ENCODE measurements at places on chromosomes 7 and 10. TPM values are rescaled to one million over a fixed set of nuclear protein-coding genes. Genes with fewer than 3 reads are reported as not detected.

The EMX2 gene
- 0.09 TPM for total RNA-seq

The EGR2 gene
- 6.6 TPM for total RNA-seq

The LIPF gene
- 0.14 TPM for total RNA-seq

The C10orf62 gene
- total RNA-seq: not detected

The SUMF2 gene
- 91.7 TPM for total RNA-seq

The CYP26C1 gene
- 0.28 TPM for total RNA-seq

The POU6F2 gene
- total RNA-seq: 0.05 TPM

The TMEM26 gene
- total RNA-seq: 3.4 TPM

The GNG11 gene
- total RNA-seq: 32.2 TPM

The PRPS1L1 gene
- total RNA-seq: not detected

The CCDC146 gene
- 8.7 TPM for total RNA-seq

The SLC4A2 gene
- 22.9 TPM for total RNA-seq

The GJD4 gene
- 0.09 TPM for total RNA-seq

The ADIRF gene
- total RNA-seq: 23.8 TPM

The PTCD1 gene
- 2.8 TPM for total RNA-seq

The HOXA4 gene
- 0.42 TPM for total RNA-seq

The NKX1-2 gene
- total RNA-seq: 0.05 TPM

The MOGAT3 gene
- total RNA-seq: not detected

The LRRTM3 gene
- 0.05 TPM for total RNA-seq

- no peak for DNase-seq
Measured at GRCh38 chr10:96371356-96371755, 12.6 kb upstream of the OPALIN start.

DNA sequence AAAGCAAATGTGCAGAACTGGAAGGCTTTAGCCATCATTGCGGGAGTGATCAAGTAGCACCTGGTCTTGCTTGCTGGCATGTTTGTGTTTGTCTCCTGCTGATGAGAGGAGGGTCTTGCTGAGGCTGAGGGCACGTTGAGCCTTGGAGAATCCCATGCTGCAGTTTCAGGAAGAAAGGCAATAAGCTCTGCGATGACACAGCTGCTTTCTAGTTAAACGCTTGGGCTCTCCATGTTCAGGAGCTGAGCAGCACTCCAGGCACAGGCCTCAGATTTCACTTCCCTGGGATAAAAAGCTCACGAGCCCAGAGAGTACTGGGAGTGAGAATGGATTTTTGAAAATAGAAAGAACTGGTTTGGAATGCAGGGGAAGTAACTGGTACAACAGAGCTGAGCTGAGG is 100.8 kb downstream of the LRRC18 start:
- DNase-seq: no peak

DNA sequence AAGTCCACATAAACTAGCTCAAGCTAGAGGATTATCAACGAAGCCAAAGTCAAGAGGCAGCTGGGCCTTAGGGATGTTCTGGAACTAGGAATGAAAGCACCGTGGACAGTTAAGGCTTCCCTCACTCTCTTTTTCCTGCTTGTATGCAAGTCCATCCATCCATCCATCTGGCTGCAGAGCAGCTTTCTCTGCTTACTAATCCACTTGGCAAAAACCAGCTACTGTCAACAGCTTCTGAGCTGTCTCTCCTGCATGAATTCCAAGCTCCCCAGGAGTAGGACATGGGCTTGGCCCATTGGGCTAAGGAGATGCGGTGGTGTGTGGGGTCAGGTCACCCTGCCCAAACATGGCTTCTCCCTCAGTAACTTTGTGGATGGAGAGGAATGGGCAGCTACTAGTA is 66.2 kb downstream of the NAMPT start:
- DNase-seq: no peak

DNA sequence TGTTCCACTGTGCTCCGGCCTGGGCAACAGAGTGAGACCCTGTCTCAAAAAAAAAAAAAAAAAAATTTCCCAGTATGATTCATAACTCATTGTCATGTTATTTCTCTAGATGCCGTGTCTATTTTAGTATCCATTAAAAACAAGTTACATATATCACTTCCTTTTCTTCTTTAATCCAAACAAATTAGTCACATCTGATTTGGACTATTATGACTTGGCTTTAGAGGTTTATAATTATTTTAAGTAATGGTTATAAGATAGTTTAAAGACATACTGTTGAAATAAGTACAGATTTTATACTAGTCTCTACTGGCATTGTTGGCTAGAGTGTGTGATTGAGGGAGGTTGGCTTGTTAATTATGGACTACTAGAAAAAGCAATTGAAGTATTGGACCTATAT is 53.3 kb downstream of the ZMYND11 start:
- no peak for DNase-seq

GRCh38 chr7:92158660-92159575 is 20.0 kb downstream of the LRRD1 start:
- no peak for DNase-seq

GRCh38 chr7:5339955-5340354 is 57.2 kb downstream of the SLC29A4 start:
- no peak for DNase-seq

DNA sequence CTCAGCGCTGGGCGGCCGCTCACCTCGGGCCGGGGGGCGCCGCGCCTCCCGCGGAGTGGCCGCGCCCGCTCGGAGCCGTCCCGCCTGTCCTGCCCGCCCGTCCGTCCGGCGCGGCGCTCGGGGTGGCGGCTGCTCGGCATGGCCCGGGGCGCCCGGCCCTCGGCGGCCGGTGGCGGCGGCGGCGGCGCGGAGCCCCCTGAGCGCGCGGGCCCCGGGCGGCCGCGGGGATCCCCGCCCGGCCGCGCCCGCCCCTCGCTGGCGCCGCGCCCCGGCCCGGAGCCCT is 338 bp downstream of the SDK1 start:
- no peak for DNase-seq

GRCh38 chr7:16849296-16850148 is 32.3 kb downstream of the AGR3 start:
- no peak for DNase-seq

DNA sequence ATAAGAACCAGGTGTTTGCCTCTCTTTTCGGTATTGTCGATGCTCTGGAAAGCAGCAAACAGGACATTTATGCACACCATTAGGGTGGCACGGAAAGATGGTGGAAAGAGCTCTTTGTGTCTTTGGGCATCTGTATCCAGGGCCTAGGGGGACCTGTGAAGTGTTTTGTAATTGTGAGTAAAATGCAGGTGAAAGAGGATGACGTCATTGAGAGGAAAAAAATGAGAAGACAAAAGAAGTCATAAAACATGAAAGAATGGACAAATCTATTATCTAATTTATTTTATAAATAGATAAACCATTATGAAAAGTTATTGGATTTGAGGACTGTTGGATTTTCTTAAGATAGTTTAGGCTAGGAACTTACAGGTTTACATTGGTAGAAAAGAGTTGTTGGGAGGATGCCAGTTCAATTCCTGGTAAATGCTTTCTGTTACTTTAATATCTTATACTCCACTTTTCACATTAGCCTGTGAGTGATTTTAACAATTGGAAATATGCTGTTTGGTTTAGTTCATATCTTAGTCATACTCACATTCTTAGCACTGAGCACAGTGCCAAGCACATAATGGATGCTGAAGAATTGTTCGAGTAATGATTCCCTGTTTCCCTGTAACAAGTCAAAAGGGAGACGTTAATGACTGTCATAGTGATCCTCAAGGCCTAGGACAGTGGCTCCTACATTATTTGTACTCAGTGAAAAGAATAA is 62.6 kb downstream of the EXOC4 start:
- no peak for DNase-seq

GRCh38 chr7:137951700-137952425 is 50.0 kb downstream of the CREB3L2 start:
- no peak for DNase-seq

DNA sequence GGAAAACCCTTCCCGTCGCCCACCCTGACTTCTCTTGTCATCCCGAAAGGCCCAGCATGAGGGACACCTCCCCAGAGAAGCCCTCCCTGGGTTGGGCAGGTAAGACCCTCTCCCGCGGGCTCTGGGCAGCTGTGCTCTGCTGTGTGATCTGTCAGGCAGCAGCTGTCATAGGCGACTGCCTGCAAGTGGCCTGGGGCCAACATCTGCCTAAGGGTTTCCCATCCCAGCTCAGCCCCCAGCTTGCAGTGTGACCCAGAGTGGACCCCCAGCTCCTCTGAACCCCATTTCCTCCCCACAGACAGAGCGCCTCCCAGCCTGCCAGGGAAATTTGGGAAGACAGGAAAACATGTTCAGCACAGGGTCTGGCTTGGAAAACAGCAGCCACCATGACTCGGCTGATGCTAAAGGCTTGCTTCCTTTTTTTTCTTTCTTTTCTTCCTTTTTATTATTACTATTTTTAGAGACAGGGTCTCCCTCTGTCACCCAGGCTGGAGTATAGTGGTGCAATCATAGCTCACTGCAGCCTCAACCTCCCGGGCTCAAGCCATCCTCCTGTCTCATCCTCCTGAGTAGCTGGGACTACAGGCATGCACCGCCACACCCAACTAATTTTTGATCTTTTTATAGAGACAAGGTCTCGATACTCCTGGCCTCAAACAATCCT is 18.3 kb upstream of the TNRC18 start:
- DNase-seq: no peak

- DNase-seq: no peak
Measured at GRCh38 chr7:132455378-132455777, 120.9 kb downstream of the PLXNA4 start.

- no peak for DNase-seq
Measured at GRCh38 chr10:119119400-119119799, 15.5 kb downstream of the DENND10 start.

- DNase-seq: no peak
Measured at GRCh38 chr7:32937344-32938174, 19.7 kb upstream of the FKBP9 start.

DNA sequence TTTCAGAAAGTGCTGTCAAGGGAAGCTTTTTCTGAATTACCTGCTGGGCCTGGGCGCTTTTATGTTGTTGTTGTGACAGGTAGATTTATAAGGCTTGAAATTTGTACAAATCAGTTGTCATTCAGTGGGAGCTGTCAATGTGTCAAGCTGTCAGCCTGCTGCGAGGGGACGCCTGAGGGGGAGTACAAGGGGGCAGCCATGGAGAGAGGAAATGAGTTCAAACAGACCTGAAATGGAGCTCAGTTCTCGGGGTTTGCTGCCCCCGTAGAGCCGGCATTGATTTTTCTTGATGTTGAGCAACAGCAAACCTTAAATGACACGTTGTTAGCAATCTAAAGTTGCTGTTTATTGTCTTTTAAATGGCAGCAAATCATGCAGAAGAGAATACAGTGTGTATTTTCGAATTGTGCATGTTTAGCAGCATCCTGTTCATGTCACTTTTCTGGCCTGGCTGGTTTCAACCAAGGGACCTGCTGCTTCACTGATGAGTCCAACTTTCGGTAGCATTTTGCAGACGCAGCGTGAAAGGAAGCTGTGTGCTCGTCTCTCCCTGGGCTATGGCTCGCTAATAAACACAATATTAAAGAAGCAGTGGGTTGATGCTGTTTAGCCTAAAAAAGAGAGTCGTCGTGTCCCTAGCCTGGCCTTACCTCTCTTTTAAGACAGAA is 166.5 kb downstream of the LRMDA start:
- no peak for DNase-seq

DNA sequence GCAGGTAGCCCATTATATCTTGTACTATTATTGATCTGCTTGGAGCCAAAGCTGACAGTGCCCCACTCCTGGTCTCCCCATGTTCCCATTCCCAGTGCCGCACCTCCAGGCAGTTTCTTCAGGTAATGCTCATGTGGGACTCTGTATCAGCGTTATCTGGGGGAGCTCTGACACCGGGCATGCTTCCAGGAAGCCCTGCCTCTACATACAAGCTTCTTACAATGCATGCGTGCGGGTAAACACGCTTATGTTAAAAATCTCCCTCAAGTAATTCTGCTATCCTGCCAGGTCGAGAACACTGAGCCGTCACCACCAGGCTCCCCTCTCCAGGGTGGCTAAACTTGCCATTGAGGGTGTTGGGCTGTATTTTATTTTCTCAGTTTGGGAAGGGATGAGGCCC is 61.6 kb upstream of the LBX1 start:
- DNase-seq: no peak

GRCh38 chr10:45432113-45432512 is 58.1 kb downstream of the ALOX5 start:
- no peak for DNase-seq

DNA sequence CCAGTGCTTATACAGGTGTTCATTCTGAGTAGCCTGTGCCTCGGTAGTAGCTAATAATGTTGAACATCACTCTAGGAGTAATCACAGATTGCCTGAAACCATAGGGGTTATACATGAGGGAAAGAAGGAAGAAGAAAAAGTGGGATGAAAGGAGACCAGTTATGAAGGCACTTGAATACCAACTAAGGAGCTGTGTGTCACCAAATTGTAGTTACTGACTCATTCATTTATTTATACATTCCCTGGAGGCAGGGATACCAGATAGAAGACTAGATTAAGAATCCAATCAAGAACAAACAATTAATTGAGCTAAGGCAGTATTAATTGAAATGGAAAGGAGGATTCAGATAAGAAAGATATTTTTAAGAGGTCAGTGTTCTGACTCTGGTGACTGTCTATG is 129.6 kb upstream of the PRPS1L1 start:
- DNase-seq: no peak

DNA sequence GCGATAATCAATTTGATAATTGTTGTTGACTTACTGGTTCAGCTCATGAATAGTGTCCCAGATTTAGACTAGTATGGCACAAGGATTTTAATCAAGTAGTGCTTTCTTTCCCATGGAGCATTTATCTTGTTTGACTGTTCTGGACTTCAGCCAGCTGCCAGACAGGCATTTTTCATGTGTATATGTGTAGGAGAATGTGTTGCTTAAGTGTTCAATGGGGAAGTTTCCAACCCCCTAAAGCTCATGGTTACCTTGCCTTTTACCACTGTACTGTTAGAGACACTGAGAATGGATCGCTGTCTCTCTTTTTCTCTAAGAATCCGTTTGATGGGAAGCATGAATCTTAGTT is 103.9 kb downstream of the LRRC4 start:
- DNase-seq: no peak

- no peak for DNase-seq
Measured at GRCh38 chr7:116229366-116229765, 19.0 kb downstream of the TES start.

DNA sequence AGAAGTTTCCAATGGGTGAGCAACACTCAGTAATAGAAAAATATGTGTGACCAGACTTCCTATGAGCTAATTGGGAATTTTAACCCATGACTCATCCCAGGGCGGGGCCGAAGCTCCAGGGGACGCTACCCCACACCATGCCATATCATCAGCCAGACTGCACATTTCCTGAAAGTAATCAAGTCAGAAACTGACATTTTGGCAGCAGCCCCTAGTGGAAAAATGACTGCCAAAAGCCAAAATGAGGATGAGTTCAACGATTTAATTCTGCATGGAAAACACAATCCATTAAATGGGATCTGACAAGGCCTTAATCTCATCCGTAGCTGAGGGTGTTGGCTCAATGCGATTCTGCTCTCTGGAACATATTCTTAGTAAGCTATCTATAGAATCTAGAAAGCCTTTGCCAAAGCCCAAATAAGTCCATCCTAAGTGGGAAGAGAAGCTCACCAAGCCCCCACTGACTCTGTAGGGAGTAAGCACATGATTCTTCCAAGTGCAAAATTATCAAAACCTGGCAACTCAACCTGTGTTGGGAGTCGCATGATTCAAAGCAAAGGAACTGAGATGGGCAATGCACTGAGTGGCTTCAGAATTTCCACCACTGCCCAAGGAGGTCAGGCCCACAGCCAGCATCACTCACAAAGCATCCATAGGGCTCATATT is 93.1 kb upstream of the PDE1C start:
- no peak for DNase-seq
